ENCODE measurements at places on chromosomes 16 and 17.

GRCh38 chr17:66369830-66370229 lies 67.4 kb downstream of the PRKCA start:
- DNase-seq, result no peak

- DNase-seq, result no peak
These were observed 39.9 kb downstream of the DNAH17 start for GRCh38 chr17:78537217-78537860.

DNA sequence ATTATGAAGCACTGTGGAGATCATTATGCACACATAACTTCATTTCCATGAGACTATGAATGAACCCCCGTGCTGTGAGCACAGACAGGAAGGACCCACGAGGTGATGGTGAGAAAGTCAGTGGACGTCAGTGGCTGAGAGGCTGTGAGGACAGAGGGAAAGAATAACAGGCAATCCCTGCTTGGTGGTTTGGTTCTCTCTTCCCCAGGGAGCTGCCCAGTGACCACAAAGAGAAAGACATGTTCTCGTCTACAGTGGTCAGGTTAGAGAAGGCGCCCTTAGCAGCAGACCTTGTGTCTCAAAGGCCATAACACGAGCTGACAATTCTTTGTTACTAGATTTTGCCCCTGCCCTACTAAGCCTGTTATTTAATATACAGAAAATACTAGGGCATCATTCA lies 609.2 kb downstream of the TOX3 start:
- no peak for DNase-seq

DNA sequence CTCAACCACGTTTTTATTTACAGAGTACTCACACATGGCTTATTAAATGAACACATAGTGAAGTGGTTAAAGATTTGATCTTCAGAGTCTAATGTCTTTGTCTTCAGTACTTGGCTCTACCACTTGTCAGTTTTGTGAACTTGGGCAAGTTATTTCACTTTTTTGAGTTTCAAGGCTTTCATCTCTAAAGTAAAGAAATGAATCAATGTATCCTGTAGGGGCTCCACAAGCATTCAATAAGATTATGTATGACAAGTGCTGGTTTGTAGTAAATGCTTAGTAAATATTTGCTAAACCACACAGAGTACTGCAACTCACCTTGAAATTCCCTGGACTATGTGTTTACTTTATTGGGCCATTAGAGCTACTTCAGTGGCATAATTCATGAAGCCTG lies 446.0 kb upstream of the GOT2 start:
- no peak for DNase-seq

DNA sequence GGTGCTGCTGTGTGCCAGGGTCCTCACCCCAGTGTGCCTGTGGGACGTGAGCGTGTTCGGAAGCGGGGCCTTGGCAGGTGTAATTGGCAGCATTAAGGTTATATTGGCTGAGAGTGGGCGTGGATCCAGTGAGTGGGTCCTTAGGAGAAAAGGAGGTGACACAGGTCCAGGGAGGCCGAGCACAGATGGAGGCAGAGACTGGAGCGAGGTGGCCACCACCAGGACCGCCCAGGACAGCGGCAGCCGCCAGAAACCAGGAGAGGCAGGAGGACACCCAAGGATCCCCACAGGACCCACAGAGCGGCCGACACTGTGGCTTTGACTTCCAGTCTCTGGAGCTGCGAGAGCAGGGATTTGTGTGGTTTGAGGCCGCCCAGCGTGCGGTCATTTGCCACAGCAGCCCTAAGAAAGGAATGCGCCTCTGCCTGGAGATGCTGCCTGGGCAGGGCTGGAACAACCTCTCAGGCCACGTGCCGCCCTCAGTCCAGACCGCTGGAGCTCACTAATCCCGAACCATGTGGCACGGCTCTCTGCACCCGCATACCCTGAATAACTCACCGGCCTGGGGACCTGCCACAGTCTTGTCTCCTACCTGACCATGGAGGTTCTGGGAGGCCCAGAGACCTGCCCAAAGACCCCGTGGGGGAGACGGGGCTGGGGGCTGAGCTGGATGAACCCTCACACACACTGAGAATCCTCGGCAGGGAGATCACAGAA lies 45.4 kb downstream of the SOX8 start:
- no peak for DNase-seq

- no peak for DNase-seq
These were observed 55.8 kb downstream of the SALL1 start for GRCh38 chr16:51095084-51095881.

DNA sequence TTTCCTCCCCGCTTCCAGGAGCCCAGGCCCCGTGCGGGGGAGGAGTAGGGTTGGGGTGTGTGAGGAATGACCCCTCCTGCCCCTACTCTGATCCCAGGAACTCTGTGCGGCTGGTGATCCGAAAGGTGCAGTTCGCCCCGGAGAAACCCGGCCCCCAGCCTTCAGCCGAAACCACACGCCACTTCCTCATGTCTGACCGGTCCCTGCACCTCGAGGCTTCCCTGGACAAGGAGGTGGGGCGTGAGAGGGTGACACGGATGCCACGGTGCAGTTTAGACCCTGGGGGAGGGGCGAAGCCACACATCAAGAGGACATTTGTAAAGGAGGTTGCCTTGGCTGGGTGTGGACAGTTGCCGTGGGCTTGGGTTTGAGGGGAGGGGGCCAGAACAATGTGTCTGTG lies 7.4 kb downstream of the ARRB2 start:
- DNase-seq, result no peak

DNA sequence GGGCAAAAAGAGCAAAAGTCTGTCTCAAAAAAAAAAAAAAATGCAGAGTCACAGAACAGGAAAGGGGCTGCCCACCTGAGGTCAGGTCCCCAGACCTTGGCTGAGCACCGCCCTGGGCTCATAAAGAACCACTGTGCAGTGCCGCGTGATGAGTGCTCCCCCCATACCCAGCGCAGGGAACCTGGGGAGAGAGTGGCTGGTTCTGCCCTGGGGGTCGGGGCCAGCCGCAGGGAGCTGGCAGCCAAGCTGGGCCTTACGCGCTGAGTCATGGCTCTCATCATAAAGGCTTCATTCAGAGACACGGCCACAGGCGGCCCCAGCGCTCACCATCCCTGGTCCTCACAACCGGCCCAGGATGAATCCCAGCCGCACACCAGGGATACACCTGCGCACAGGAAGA lies 80.7 kb downstream of the RAB11FIP4 start:
- no peak for DNase-seq

- DNase-seq, result no peak
These were observed 12.8 kb downstream of the SMIM5 start for GRCh38 chr17:75645889-75646637.

DNA sequence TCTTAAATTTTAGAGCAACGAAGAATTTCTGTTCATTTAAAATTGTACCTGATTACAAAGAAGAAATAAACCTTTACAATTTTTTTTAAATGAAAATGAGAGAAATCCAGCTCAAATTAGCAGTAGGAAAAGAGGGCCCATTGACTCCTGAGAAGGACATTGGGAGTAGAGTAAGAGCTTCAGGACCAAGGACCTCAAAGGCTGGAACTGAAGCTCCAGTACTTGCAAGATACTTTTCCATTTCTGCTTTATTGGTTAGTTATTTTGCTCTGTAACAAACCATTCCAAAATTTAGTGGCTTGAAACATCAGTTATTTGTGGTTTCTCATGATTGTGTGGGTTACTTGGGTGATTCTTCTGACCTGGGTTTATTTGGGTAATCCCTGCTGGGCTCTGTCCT lies 165.9 kb downstream of the PRKCB start:
- DNase-seq, result no peak

- DNase-seq, result no peak
These were observed 76.0 kb downstream of the METRNL start for GRCh38 chr17:83155128-83156121.

DNA sequence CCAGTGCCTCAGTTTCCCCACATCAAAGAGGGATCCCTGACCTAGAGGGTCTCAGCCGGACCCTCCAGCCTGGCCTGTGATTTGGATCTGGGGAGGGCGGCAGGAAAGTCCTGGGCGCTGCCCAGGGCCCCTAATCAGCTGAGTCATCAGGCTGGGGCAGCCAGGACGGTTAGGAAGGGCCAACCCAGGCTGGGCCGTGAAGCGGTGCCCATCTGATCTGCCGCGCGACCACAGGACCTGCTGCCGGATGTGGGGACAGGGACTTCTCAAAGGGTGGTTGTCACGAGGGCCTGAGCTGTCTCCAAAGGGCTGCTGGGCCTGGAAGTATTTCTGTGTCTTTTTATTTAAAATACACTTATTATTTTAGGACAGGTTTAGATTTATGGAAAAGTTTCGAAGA lies 4.4 kb downstream of the TPSAB1 start:
- DNase-seq, result no peak

GRCh38 chr16:2942045-2942444 lies 22.0 kb upstream of the KREMEN2 start:
- DNase-seq, result no peak

DNA sequence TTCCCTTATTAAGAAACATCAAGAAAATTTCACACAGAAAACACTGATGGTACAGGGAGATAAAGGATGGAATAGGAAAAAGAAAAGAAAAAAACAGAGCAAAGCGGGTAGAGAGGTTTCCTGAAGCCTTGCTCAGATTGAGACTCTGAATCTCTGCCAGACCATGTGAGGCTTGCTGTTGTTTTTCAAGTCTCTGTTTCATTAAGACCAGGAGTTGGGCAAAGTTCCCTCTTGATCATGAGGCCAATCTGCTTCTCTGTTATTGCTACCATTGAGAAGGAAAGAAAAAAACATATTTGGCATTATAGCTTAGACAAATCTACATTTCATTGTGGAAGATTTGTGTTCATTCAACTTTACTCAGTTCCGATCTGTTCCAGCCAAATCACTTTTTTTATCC lies 201.6 kb upstream of the SOX9 start:
- DNase-seq, result no peak

GRCh38 chr16:2470234-2470601 lies 879 bp upstream of the NTN3 start:
- DNase-seq, result no peak

GRCh38 chr16:47687694-47688093 lies 226.6 kb downstream of the PHKB start:
- no peak for DNase-seq

- DNase-seq, result no peak
These were observed at the start of gene UBTF for GRCh38 chr17:44219616-44220212. Gene UBTF (minus strand): TSS chr17:44219675. CDS start chr17:44218229, 1,446 bp downstream.

- no peak for DNase-seq
These were observed 131.0 kb downstream of the CCDC144A start for GRCh38 chr17:16820979-16821543.

DNA sequence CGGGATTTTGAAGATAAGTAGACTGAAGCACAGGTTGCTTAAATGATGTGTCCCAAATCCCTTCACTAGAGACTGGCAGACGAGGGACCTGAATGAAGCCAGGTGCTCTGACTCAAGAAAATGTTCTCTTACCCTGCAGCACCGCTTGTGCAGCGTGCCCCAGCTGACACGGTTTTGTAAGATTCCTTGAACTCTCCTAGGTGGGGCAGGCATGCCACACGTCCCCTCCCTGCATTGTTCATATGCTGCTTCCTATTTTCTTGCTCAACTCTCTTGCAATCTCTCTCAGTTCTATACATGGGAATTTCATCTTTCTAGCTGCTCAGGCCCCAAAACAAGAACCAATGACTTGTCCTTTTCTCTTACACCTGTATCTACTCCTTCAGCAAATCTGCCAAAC lies 22.1 kb upstream of the HNF1B start:
- no peak for DNase-seq

GRCh38 chr17:37194208-37194607 lies 181.6 kb upstream of the C17orf78 start:
- DNase-seq, result no peak

- no peak for DNase-seq
These were observed 2.0 kb downstream of the ADGRG1 start for GRCh38 chr16:57630407-57630797.

- no peak for DNase-seq
These were observed 14.7 kb upstream of the ODF4 start for GRCh38 chr17:8324923-8325322.

DNA sequence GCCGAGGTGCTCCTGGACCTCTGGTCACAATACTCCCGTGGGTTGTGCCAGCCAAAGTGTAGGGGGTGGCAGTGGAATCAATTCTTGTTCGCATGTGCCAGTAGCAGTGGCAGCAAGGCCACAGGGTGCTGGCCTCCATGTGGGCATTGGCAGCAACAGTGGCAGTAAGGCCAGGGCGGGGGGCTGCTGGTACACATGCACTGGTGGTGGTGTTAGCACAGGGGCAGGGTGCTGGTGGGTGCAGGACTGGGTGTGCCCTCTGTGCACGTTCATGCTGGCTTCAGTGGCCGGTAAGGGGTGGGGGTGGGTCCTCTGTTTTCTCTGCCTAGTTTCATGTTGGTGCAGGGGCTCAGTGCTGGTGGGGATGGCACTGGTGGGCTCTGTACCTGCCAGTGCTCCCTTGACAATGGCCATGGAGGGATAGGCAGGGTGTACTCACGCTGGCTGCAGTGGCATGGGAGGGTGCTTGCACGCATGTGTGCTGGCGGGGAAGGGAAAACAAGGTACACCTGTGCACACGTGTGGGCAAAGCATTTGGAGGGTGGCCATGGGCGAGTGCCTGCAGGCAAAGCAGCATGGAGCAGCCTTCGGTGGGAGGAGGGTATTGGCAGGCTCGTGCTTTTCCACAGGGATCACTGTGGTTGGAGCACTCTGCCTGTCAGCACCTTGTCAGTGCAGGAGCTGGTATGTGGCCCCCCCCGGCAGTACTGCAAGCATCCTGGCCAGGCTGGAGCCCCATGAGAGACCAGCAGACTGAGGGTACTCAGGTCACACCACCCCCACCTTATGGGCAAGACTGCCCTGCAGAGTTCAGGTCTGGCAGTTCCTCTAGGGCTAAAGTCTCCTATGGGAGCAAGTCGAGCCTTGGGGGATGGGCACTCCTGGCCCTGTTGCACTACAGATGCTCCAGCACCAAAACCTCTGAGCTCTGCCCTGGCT lies 35.8 kb downstream of the NF1 start:
- no peak for DNase-seq

DNA sequence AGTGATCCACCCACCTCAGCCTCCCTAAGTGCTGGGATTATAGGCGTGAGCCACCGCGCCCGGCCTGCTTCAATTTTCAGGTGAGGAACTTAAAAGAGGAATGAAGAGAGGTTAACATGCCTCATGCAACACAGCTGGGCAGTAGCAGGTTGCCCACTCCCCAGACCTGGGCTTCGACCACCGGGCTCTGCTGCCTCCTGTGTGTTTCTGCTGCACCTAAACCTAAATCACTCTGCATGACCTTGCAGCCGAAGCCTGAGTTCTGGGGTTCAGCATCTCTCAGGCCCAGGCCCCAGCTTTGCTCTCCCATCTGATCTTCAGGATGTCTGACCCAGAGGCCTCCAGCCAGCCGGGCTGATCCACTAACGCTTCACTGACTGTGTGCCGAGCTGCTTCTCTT lies 112.6 kb downstream of the OR1D5 start:
- DNase-seq, result no peak

GRCh38 chr16:77840673-77841501 lies 52.5 kb downstream of the VAT1L start:
- DNase-seq, result no peak

- DNase-seq, result peak; percentile 23
These were observed 5.3 kb upstream of the COL1A1 start for GRCh38 chr17:50206604-50207293.

DNA sequence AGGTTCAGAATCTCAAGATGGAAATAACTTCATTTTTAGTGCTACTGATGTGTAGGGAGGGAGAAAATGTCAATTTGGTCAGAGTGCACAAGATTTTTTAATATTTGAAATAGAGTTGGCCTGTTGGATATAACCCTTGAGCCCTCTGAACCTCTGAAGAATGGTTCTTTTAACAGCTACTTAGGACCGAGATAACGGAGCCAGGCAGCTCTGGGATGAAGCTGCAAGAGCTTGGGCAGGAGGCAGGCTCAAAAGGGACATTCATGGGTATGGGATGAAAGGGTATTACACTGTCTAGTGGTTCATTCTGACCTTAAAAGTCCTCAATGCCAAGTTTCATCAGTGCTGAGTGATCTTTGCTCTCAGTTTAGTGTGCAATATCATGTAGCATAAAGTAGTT lies 111.4 kb upstream of the CPHXL start:
- no peak for DNase-seq

All from GM12892 (cell line).